ENCODE measurements at places on chromosomes 7 and 10.

GRCh38 chr7:141359740-141360415 is 191.3 kb upstream of the AGK start:
- no peak for DNase-seq

DNA sequence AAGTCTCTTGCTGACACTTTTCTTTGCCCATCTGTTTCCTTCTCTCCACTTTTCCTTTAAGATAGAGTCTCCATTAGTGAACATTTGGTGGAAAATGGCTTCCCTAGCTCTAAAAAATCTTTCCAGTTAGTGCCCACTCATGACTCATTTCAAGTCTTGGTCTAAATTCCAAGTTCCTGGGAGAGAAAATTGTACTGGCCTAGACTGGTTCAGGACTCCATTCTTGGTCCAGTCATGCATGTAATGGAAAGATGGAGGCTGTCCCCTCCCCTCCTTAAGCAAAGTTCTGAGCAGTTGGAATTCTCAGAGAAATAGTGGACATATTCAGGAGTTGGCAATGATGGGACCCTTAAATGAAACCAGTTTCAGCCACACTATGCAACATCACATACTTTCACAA is 3.8 kb upstream of the ALDH18A1 start:
- DNase-seq = no peak

GRCh38 chr7:124432009-124432578 is 333.5 kb downstream of the GPR37 start:
- no peak for DNase-seq

- no peak for DNase-seq
Measured at GRCh38 chr10:114957673-114958072, 19.7 kb downstream of the TRUB1 start.

DNA sequence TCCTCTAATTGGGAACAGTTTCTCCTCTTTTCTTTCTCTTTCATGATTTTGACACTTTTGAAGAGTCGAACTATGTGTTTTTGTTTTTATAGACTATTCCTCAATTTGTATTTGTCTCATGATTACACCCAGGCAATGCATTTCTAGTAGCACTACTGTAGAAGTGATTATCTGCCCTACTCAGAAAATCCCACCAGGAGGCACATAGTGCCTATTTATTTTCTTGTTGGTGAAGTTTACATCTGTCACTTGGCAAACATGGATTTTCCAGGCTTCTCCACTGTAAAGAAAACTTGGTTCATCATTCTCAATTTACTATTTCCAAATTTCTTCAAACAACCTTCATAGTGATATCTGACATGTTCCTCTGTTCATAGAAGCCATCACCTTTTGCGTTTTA is 893.9 kb downstream of the CCSER2 start:
- DNase-seq = no peak

GRCh38 chr10:130885021-130885655 is 426.4 kb downstream of the TCERG1L start:
- DNase-seq = no peak

DNA sequence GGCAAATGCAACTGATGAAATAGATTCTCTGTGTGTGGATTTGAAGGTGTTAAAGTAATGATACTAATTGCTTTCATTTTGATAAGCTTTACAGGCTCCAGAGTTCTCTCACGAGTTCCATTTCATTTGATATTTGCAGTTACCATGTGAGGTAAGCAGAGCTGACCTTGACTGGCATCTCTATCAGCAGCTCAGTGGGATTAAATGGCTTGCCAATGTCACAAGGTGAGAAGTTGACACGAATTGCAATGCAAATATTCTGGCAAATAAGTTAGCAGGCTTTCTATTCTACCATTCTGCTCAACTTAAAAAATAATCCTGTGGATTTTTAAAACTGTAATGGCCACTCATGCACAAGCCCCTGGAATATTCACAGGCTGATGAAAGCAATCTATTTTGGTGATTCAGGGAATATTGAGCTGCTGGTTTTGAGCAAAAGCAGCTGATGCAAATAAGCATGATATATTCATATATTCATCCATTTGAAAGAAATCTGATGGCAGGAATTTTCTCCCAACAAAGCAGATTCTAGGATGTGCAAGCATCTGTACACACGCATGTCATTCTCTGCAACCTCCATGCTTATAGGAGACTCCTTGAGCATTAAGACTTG is 64.5 kb upstream of the ANKRD1 start:
- no peak for DNase-seq
